ENCODE measurements at places on chromosomes 7 and 10.

GRCh38 chr10:27625452-27626211 lies 120.0 kb downstream of the MKX start:
- DNase-seq: no peak

DNA sequence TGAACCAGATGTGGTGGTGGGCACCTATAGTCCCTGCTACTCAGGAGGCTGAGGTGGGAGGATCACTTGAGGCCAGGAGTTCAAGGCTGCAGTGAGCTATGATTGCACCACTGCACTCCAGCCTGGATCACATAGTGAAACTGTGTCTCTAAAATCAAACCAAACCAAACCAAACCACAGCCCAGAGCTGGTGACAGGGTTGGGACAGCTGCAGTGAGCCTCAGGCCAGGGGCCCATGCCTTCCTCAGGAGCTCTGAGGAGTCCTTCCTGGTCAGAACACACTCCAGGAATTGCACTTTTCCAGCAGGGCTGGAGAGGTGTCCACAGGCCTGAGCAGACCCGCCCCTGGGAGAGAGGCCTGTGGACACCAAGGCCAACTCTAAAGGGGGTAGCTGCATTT lies 32.5 kb upstream of the OCM2 start:
- DNase-seq: no peak

GRCh38 chr7:36752026-36752711 lies 27.9 kb upstream of the AOAH start:
- no peak for DNase-seq

GRCh38 chr7:16915405-16915804 lies 33.6 kb upstream of the AGR3 start:
- DNase-seq: no peak

- DNase-seq: no peak
Measured at GRCh38 chr10:24556750-24557742, 166.6 kb downstream of the ARHGAP21 start.

DNA sequence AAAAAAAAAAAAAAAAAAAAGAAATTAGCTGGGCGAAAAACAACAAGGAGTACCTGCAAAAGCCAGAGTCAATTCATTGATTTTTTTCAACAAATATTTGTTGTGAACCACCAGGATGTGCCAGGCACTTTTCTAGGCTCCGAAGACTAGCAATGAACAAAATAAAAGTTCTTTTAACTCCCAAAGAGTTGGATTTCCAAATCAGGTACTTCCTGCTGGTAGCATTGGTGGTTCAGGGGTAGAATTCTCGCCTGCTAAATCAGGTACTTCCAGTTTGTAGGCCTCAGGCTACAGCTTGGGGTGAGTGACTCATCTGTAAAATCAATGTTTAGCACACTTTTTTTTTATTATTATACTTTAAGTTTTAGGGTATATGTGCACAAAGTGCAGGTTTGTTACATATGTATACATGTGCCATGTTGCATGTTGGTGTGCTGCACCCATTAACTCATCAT lies 10.9 kb downstream of the PPA1 start:
- no peak for DNase-seq

DNA sequence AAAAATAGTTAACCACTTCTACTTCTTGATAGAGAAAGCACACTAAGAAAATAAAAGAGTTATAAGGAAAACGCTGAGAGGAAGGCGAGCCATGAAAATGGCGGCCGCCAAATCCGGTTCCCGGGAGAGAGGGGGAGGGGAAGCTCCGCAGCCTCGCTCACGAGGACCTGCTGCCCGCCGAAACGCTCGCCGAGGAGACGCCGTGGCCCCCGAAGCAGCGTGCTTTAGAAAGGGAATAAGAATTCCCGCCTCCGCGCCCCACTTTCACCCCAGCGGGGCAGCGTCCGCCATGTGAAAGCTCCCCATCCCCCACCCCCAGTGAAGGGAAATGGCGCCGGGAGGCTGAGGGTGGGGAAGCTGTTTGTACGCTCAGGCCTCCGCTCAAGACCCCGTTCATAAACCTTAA lies 505 bp downstream of the HNRNPA2B1 start:
- peak; percentile 82 for DNase-seq

GRCh38 chr10:69344591-69345252 lies 66.4 kb downstream of the HK1 start:
- DNase-seq: peak; percentile 47

DNA sequence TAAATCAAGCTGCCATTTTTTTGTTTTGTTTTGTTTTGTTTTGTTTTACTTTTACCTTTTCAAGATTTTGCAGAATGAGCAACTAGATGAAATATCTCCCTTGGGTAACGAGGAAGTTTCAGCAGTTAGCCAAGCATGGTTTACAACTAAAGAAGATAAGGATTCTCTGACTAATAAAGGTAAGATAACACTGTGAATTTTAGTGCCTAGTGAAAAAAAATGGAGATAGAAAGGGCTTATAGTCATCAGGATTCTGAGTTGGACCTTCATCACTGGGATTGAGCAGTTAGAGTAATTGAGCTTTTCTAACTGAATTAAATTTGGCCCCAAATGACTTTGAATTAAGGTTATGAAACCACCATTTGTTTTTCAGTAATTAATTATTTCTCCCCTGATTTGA lies 21.2 kb downstream of the DMTF1 start:
- DNase-seq: no peak

GRCh38 chr7:121266307-121266894 lies 62.4 kb upstream of the WNT16 start:
- DNase-seq: no peak

DNA sequence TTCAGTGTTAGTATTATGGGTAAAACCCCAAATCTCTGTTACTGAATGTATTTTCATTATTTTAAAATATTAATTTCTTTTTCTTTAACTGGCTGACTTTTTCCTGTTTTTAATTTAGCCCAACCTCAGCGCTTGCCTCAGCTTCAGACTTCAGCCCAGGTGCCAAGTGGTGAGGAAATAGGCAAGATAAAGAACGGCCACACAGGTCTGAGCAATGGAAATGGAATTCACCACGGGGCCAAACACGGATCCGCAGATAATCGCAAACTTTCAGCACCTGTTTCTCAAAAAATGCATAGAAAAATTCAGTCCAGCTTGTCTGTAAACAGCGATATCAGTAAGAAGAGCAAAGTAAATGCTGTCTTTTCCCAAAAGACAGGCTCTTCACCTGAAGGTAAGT lies 57.5 kb downstream of the MDFIC start:
- no peak for DNase-seq

DNA sequence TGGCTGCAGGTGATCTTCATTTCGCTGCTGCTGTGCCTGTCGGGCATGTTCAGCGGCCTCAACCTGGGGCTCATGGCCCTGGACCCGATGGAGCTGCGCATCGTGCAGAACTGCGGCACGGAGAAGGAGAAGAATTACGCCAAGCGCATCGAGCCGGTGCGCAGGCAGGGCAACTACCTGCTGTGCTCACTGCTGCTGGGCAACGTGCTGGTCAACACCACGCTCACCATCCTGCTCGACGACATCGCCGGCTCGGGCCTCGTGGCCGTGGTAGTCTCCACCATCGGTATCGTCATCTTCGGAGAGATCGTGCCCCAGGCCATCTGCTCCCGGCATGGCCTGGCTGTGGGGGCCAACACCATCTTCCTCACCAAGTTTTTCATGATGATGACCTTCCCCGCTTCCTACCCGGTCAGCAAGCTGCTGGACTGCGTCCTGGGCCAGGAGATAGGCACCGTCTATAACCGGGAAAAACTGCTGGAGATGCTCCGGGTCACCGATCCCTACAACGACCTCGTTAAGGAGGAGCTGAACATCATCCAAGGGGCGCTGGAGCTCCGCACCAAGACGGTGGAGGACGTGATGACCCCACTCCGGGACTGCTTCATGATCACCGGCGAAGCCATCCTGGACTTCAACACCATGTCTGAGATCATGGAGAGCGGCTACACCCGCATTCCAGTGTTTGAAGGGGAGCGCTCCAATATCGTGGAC lies 1.3 kb downstream of the CNNM2 start:
- DNase-seq: no peak

DNA sequence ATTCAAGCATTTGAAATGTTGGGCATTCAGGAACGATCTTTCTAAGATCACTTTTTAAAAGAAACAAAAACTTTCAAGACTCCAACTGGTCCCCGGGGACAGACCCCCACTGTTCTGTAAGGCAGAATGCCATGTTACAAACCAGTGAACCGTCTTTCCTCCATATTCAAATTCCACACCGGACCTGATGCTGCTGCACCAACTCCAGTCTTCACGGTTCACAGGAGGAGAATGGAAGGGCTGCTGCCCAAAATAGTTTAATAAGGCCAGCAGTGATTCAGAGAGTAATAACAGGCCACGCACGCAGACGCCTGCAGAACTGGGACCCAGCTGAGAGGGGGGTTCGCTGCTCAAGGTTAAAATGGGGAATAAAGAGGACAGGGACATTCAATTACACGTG lies 47.2 kb downstream of the OSBPL3 start:
- no peak for DNase-seq

DNA sequence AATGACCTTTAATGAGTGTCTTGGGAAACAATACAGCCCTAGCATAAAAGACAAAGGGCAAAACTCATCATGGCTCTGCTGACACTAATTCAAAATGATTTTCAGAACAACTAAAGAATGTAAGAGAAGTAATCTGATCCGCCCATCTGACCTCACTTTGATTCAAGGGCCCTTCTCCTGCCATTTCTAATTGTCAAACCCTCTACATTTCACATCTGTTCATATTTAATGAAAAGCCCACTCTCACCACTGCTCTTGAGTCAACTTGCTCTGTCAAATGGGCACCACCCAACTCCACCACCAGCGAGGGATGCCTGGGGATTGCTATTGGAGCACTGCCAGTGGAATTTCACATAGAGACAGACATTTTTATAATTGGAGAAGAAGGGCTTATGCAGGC lies 639.2 kb downstream of the KCNMA1 start:
- no peak for DNase-seq

GRCh38 chr10:16673443-16673842 lies 143.8 kb downstream of the RSU1 start:
- no peak for DNase-seq

GRCh38 chr10:121322776-121323175 lies 275.5 kb downstream of the FGFR2 start:
- no peak for DNase-seq

DNA sequence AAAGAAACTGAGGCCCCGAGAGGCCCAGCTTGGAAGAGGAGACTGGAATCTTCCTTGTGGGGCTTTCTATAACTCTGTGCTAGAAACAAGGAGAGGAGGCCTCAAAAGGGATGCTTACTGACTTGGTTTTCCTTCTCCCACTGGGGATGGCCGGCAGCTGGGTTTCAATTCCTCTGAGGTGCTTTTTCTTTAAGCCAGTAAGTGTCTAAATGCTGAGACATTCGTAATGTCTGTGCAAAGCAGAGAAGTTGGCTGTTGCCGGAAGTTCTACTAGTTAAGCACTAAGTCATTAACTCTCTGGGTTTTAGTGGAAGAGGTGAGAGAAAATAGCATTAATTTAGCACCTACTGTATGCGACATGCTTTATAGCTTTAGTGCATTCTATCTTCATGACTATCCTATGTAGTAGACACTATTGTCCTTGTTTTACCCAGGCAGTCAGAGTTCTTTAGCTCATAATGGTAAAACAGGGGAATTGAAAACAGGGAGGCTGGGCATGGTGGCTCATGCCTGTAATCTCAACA lies 135.2 kb downstream of the RGS10 start:
- DNase-seq: no peak

GRCh38 chr10:111836571-111836970 lies 347.0 kb downstream of the GPAM start:
- no peak for DNase-seq

GRCh38 chr7:6553448-6554044 lies 2.3 kb upstream of the GRID2IP start:
- DNase-seq: no peak

DNA sequence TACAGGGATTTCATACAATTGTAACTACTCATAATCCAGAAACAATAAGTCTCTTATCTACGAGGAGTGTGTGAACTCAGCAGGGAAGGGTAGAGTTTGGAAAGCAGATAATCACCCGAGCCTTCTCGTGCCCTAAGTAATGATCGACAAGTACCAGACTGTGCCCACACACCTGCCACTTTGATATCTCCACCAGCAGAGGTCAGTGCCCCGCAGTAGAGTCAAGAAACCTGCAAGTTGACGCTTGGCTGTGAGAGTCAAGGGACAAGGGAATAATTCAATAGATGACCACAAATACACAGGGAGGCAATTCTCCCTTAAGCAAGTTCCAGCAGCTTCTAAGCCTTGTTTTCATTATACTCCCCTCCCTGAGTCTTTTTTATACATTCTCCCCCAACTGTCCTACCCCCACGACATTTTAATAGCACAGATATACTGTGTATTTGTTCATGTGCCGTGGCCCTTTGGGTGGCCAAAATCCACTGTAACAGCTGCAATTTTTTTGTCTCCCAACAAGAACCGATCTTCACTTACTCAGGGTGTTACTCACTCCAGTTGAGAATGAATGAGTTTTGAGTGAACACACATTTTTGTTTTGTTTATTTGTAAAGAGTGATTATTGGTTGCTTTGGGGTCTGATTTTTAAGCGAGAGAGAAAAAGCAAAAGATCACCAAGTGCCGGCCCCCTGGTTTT lies 106.9 kb upstream of the RHEB start:
- DNase-seq: no peak

DNA sequence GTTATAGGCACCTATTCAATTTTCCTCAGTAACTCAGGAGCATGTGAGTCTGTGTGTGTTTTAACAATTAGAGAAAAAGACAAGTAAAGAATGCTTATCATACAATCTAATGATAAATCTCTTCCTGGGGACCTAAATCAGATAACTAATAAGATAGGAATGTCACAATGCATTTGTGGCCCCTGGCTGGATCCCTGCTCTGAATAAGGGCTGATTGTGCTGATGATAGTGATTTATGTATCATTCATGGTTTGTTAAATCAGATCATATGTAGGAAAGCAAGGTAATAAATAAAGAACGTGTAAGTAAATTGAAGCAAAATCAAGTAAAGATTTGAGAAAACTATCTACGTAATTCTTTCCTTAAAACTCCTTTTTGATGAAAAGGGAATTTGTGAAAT lies 145.9 kb downstream of the C7orf25 start:
- DNase-seq: no peak

DNA sequence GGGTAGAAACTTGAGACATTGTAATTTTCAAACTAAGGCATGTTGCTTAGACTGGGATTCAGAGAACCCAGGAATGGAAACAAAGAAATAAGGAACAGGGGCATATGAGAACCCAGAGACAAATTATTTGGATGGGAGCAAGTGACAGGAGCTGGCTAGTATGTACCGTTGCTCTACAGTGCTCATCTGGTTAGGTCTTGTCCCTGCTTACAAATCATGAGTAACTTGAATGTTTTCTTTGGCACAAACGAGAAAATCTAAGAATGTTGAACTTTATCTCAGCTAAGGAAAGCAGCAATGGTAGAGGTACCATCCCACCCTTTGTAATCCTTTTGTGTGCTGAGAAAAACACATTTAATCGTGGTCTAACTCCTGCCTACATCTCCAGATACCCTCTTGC lies 116.0 kb upstream of the IMMP2L start:
- no peak for DNase-seq

DNA sequence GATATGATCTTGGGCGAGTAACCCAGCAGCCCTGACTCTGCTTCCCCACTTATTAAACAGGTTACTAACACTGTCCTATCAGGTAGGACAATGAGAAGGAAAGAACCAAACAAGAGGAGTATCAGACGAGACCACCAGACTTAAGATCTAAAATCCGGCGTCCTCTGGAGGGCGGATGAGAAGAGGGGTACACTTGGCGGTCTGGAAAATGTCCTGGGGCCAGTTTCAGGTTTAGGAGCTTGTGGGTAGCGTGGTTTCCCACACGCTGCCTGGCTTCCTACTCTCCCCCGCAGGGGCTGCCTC lies 635 bp downstream of the ZNF32 start:
- no peak for DNase-seq
